AG04450 (cell line): ENCODE measurements at places on chromosomes 5 and 9. TPM values are rescaled to one million over a fixed set of nuclear protein-coding genes. Genes with fewer than 3 reads are reported as not detected.

FIBCD1 gene
- 2.2 and 3.2 TPM in 2 replicates for polyA plus RNA-seq

DNA sequence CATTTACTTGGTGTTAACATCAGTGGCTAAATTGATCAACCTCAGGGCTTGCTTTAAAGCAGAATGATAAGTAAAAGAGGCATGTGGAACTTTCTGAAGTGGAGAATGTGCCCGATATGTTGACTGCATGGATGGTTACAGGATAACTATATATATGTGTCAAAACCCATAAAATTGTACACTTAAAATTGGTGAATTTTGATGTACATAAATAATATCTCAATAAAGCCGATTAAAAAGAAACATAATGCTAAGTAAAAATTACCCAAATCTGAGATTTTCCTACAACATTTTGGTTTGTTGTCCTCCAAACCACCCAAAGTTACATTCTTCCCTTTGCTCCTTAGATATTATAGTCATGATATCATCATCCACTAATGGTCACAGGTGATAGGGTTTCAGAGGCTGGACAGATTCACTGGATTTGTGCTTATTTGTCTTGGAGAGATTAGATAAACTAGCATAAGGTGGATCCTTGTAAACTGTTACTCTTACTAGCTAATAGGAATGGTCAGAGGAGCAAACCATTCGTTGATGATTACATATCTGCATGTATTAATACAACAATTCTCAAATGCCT, 119.7 kb upstream of the RPS23 start:
- no peak for DNase-seq

GRCh38 chr9:126986506-126986951, 71.9 kb downstream of the RALGPS1 start:
- no peak for DNase-seq

PCDHGB2 gene
- 4.6 and 4.8 TPM in 2 replicates for polyA plus RNA-seq

DNA sequence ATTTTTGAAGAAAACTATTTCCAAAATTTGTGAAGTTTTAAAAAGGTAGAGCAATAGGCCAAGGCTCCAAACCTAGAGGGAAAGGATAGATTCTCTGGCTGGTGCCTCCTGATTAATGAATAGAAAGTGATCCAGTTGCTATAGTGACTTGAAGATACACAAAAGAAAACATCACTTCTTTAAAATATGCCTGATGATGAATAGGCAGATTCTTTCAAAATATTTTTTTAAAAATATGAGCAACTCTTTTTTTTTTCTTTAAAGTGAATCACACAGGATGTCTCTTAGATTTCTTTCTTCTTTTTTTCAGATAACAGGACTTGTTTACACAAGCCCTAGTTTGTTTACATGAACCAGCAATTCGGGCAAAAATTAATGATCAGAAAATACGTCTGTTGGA, 124.4 kb downstream of the RFK start:
- DNase-seq, result peak; percentile 7

GRCh38 chr5:56639476-56639875, 175.9 kb upstream of the MAP3K1 start:
- no peak for DNase-seq

TRMO gene
- 11.1 and 12.6 TPM in 2 replicates for polyA plus RNA-seq

C7 gene
- polyA plus RNA-seq, result 14.4 and 17.1 TPM in 2 replicates

DNAJB5 gene
- 5.1 and 9.5 TPM in 2 replicates for polyA plus RNA-seq
